ENCODE measurements at places on chromosomes 7 and 10.
A peak's percentile ranks its signal among the peaks of the same experiment; 100 is the strongest.

GRCh38 chr10:113369365-113369694 lies 183.5 kb upstream of the HABP2 start:
- no peak for DNase-seq

GRCh38 chr7:32212321-32212720 lies 142.1 kb upstream of the PDE1C start:
- no peak for DNase-seq

DNA sequence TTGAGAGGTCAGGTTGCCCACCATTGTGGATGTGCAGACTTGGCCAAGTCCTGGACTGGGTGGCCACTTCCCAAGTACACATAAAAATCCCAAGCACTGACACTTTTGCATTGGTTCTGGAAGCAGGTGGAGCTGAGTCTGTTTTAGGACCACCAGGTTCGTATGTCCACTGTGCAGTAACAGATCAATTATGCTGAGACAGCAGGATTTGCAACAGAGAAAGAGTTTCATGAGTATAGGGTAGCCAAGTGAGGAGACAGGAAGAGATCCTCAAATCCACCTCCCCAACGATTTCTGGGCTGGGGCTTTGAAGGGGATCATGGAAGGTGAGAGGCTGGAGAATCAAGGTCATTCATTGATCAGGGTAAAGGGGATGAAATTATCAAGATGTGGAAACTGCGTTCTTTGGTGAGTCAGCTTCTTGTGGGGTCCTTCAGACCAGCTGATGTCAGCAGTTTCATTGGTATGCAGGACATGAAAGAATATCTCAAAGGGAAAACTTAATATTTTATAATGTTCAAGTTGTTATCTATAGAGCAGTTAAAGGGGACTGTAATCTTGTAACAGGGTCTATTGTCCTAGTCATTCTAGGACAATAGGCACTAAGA lies 277.7 kb downstream of the GALNT17 start:
- no peak for DNase-seq

- DNase-seq: no peak
Measured at GRCh38 chr10:50992972-50993766, 81.1 kb upstream of the PRKG1 start.

DNA sequence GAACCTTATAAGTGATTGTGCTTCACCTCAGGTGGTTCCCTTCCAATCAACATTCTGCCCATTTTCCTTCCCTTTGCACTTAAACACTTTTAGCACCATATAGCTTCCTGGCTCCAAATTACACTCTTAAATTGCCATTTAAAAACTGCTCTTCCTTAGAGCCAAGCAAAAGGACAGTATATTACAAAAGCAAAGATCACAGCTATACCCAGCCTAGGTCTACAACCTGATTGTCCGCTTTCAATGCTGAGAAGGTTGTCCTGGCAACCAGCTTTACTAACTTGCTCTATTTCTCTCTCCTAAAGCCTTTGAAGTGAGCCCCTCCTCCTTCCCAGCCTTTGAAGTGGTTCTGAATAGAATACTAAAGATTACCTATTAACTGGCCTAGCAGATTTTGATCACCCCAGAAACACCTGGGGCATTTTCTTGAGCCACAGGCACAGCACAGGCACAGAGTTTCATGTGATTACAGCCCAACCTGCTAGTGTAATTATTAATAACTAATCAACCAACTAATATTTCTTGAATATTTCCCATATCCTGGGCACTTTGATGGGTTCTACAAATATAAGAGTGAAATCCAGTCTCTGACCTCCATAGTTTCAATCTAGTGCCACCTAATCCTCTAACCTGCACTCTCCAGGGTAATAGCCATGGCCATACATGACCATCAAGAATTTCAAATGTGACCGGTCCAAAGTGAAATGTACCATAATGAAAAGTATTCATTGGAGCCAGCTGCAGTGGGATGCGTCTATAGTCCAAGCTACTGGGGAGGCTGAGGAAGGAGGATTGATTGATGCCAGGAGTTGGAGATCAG lies 63.6 kb upstream of the TRIM24 start:
- peak; percentile 4 for DNase-seq

DNA sequence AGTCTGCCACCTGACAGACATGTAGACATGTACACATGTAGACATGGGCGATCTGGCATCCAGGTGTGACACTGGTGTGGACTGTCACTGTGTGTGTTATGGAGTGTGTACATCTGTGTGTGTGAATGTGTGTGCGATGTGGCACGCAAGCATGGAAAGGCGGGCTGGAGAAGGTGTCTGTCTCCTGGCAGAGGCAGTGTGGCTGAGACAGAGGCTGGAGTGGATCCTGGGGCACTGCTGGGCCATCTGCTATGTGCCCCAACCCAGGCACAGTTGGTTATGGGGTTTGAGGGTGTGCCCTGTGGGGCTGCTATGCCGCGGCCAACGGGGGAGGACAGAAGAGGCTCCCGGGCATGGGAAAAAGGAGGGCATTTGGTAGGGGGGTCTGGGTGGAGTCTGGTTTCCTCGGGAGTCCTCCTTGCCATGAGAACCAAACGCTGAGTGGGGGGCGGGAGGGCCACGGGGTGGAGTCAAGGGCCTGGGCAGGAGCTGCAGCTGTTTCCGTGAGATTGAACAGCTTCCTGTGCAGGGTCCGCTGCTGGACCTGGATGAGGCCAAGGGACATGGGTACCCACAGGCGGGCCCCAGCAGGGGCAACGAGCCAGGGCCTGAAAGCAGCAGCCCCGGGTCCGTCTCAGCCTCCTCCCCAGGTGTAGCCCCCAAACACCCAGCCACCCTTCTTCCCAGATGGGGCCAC lies 1.3 kb downstream of the ELN start:
- no peak for DNase-seq

DNA sequence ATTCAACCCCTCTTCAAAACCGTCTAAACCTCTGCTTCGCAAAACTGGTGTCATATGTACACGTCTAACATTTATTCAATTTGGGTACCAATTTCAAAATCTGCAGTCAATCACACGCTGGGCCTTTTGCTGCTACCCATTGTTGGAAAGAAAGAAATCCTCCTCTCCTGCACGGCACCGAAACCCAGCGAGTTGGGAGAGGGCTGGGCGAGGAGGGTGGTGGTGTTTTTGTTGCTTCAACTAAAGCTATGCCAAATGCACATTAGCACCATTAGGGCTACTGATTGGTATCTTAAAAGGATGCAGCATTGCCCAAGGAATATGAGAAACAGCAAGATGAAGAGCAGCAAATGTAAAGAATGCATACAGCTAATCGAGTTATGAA lies 7.8 kb downstream of the EBF3 start:
- DNase-seq: no peak

- no peak for DNase-seq
Measured at GRCh38 chr7:70756789-70757188, 375.2 kb upstream of the GALNT17 start.

DNA sequence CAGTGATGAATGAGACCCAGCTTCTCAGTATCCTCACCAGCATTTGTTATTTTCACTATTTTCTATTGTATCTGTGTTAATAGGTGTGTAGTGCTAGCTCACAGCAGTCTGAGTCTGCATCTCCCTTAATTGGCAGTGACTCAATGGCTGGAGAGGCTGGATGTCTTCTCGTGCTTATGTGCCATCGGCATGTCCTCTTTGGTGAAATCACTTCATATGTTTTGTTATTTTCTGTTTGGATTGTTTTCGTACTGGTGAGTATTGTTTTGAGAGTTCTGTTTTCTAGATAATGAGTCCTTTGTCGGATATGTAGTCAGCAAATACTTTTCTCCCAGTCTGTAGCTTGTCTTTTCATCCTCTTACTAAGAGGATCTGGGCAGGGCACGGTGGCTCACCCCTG lies 66.1 kb downstream of the AMZ1 start:
- DNase-seq: no peak

DNA sequence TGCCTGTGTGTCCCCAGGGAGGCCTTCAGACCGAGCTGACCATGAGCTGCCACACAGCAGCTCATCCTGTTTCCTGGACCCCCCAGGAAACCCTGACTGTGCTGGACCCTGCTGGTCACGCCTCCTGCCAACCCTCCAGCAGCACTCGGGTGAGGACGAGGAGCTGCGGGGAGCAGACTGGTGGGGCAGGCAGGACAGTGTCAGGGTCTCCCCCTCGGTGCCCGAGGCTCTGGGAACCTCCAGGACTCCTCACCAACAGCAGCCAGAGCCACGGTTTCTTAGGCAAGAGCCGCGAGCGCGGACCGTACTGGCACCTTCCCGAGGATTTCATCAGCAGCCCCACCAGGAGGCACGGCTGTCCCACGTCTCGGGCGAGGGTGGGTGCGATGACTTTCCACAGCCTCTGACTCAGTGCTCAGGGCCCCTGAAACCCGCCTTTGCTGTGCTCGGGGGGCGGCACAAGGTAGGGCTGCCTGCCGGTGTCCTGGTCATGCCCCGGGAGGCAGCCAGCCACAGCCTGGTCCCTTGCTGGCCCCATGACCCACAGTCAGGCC lies 186.9 kb downstream of the ELFN1 start:
- no peak for DNase-seq

DNA sequence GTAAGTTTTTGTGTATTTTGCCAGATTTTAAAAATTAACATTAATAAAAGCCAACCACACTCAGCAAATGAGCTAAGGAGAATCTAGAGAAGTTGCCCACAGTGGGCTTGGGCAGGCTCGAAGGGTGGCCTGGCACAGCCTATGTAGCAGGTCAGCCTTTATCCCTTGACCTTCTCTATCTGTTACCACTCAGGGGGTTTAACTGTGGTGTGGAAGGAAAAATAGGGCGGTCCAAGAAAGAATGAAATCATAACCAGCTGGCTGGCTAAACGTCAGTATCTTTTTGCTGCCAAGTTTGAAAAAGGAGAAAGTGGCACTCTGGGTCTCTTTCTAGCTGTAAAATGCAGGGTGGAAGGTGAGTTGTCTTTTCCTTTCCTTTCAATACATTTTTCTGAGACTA lies 130.3 kb upstream of the ASAH2 start:
- DNase-seq: no peak

DNA sequence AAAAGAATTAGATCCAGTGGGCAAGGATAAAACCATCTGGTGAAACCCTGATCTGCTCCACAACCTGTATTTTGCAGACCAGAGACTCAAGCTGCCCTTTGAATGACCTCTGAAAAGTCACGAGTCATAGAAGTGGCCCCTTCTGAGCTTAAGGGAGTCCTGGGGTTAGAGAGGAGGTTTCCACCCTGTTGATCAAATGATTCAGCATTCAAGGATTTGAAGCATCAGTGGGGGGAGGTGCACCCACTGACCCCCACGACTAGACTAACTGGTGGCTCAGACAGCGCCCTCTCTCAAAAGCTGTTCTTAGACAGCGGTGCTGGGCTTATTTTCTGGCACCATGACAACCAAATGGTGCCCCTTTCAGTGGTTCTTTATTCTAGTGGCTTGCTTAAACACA lies 44.3 kb downstream of the PLCE1 start:
- no peak for DNase-seq

- DNase-seq: no peak
Measured at GRCh38 chr7:70316745-70317144, 718.5 kb downstream of the AUTS2 start.
